ENCODE measurements at places on chromosomes 7 and 10. TPM values are rescaled to one million over a fixed set of nuclear protein-coding genes. Genes with fewer than 3 reads are reported as not detected.

DNA sequence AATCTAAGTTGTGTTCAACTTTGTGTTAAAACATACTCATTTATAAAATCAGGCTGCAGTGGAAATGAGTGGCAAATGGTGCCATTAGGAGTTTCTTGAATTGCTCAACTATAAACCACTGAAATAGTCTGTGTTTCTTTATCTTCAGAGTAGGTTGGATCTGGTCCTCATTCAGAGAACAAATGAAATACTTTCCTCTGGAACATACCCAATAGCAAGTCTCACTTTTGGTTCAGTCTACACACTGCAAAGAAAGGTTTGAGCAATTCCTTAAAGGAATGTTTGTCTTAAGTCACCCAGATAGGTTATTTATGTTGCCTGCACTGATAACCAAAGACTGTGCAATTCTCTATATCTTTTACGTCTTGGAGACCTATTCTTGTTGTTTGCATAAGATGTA lies 62.5 kb downstream of the ABCB4 start:
- no peak for DNase-seq

GRCh38 chr10:73168465-73168803 lies 515 bp downstream of the FAM149B1 start:
- no peak for DNase-seq

DNA sequence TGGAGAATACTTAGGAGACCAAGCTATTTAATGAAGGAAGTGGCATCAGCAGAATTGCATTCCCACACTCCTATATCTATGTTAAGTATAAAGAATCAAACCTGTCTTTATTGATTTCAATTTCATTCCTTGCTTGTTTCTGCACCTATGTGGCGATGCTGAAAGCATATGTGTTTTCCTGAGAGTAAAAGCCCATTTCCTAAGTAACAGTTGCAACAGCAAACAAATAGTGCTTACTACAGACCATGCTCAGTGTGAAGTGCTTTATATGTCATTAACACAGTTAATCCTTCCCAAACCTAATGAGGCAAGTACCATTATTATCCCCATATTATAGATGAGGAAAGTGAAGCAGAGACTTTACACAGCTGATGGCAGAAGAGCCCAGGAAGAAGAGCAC lies 552.1 kb downstream of the PARD3 start:
- no peak for DNase-seq

Gene CALML5
- not detected for total RNA-seq

DNA sequence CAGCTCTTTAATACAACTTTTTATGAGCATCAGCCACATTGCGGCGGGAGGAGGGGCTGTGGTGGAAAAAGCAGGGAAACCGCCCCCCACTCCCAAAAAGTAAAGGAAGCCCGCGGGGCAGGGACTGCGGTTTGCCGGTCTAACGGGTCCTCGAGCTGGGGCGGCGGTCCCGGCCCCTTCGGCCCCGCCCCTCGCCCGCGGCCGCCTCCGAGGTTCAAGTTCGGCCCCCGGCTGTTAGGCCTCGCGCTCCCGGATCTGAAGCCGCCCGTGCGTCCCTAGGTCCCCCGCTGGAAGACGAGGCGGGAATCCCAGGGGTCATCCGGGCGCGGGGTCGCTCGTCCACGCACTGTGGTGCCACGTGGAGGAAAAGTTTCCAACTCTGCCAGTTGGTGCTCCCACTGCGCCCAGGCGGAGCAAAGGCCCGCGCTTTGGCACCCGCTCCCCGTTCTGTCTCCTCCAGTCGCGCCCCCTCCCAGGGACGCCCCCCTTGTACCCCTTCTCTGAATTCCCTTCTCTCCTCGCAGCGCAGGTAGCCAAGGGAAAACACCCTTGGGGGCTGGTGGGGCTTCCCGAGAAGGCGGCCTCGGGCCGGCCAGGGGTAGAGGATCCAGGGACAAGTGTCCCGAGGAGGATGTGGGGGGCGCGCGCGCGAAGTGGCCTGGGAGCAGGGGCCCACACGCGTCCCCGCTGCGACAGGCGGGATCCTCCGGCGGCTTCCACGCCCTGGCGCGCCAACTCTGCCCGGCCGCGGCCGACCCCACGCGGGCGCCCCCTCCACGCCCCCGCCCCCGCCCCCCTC lies 798 bp upstream of the AUTS2 start:
- peak; percentile 76 for DNase-seq

Gene REPIN1
- total RNA-seq, result 131 TPM

Gene LIPM
- total RNA-seq, result not detected

Gene ASB10
- 46.1 TPM for total RNA-seq

Gene TRIM4
- total RNA-seq, result 7.1 TPM

Gene NPFFR1
- total RNA-seq, result 0.02 TPM

Gene UNCX
- total RNA-seq, result not detected

DNA sequence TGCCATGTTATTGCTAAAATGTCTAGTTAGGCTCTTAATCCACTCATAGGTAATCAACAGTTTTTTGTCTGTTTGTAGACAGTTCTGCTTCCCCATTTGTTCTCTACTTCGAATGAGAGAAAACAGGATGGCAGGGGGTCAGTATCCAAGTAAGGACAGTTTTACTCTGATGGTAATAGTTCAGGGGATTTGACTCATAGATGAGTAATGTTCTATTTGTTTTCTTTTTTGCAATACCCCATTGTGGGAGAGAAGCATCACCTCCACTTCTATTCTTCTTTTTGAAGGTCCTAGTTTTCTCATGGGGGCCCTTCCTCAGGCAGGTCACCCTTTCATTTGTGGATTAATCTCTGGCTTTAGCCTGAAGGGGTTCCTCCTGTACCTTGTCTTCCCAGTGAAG lies 13.9 kb downstream of the PCLO start:
- no peak for DNase-seq

- DNase-seq, result no peak
Measured at GRCh38 chr7:132065989-132066603, 509.7 kb upstream of the PODXL start.

GRCh38 chr10:15795036-15795792 lies 65.1 kb downstream of the MINDY3 start:
- DNase-seq, result no peak

DNA sequence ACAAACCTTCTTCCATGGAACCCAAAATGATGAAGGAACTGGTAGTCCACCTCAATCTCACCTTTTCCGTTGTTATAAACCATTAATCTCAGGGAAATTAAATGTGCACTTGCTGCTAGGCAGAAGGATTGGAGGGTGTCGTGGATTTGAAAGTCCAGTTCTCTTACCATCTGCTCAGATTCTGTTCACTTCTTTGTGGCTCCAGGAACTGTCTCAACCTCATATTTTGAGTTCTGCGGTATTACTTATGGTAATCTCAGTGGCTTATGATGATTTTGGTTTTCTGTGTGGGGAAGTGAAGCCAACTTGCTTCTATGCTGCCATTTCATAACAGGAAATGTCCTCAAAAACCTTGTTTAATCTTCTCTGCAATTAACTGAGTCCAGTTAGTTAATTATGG lies 136.4 kb downstream of the CDC14C start:
- no peak for DNase-seq

Gene DRGX
- not detected for total RNA-seq

Gene EIF3B
- total RNA-seq, result 79.0 TPM

DNA sequence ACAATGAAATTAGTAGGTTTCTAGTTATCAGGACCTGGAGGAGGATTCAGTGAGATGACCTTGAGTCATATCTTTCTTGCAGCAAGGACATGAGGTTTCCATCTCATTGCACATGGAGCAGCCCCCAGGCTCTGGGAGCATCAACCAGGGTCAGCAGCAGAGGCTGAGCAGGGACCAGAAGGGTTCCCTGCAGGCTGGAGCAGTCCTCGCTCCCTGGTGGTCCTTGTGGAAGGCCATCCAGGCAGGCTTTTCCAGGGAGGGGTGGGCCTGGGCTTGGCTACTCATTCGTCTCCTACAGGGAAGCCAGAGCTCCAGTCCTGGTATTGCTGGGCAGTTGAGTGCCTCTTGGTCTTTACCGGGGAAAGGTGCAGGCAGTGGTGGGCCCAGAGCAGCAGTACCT lies 587.5 kb downstream of the GLRX3 start:
- DNase-seq, result peak; percentile 4

GRCh38 chr7:1856161-1856887 lies 186.2 kb downstream of the ELFN1 start:
- DNase-seq, result peak; percentile 22

- no peak for DNase-seq
Measured at GRCh38 chr7:73717991-73718405, 1.5 kb downstream of the STX1A start.

DNA sequence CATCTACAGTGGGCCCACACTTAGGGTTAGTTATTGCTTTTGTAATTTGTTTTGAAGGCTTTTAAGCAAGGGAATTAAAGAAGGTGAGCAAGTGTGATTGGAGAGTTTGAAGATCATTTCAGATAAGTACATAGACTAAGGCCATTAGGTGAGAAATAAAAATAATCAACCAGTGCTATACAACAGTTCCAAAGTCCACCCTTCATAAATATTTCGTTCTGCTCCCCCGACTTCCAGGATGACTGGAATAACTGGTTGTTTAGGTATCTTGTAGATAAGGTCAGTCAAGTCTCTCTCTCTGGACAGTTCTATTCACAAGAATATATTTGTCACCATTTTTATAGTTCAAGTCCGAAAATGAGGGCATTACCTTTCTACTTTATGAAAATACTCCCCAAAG lies 98.0 kb upstream of the MBL2 start:
- DNase-seq, result no peak

- no peak for DNase-seq
Measured at GRCh38 chr10:114370199-114370598, 34.1 kb downstream of the AFAP1L2 start.

DNA sequence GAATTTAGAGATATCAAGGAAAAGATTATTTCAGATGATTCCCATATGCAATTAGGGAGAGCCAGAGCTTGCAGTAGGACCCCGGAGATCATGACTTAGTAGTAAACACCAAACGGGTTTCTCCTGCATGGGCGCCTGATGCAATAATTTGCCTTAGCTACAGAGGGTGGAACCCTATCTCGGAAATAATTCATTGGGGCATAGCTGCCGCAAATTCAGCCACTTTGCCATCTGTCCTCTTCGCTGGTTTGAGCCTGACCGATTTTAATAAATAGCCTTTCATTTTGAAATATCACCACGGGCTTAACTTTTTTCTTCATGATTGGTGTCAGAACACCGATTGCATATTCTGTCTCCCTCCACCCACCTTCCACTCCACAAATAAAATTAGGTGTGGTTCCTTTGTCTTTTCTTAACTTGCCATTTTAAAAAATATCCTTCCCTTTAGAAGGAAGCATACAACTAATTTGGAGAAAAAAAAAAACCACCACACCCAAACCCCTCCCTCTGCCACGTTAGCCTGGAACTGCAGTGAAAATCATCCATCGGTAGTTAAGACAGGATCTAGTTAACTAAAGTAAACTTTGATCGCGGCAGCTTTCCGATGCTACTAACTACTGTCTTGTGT lies 1.4 kb downstream of the GARS1 start:
- no peak for DNase-seq

GRCh38 chr7:113321201-113321600 lies 202.8 kb upstream of the SMIM30 start:
- no peak for DNase-seq

DNA sequence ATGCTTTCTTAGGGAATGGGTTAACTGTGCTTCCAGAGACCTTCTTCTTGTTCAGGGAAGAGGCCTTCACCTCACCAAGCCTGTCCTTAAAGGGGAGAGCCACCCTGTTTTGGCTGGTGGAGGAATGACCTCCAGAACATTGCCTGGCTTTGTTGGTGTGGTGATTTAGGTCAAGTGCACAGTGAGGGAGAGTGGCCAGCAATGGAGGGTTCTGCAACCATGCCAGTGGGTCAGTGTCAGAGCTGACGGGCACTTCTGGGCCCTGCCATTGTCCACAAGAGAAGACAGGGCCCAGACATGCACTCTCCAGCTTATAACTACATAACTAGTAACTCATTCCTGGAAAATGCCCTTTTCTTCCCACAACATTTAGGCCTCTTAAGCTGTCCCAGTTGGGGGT lies 238.5 kb upstream of the AKR1E2 start:
- no peak for DNase-seq

Gene UCN3
- not detected for total RNA-seq

- DNase-seq, result no peak
Measured at GRCh38 chr10:121053151-121053550, 202.0 kb downstream of the WDR11 start.

- no peak for DNase-seq
Measured at GRCh38 chr7:131325179-131325840, 2.4 kb upstream of the MKLN1 start.

- DNase-seq, result peak; percentile 27
Measured at GRCh38 chr7:35256256-35257175, 2.6 kb upstream of the TBX20 start.

DNA sequence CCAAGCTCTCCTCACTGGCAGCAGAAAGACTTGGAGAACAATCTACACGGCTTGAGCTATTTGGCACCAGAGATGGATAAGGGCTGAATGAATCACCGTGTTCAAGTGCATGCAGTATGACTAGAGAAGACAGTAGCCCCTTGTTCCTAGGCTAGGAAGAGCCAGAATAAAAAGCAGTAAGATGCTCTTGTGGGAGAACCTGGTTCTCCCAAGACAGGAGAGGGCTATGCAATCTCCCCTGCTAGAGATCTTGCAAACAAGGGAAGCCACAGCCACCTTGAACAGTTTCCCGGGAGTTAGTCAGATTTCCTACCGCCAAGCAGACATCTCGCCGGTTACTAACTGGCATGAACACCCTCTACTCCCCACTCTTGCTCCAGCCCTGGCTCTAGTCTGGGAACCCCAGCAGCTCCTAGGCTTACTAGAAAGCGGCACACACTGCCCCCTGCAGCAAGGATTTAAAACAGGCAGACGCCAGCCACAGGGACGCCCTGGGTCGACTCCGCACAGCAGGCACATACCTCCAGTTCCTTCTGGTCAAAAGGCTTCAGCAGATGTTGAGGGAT lies 107.3 kb downstream of the SMURF1 start:
- peak; percentile 53 for DNase-seq

Gene LOXL4
- total RNA-seq, result 0.47 TPM

DNA sequence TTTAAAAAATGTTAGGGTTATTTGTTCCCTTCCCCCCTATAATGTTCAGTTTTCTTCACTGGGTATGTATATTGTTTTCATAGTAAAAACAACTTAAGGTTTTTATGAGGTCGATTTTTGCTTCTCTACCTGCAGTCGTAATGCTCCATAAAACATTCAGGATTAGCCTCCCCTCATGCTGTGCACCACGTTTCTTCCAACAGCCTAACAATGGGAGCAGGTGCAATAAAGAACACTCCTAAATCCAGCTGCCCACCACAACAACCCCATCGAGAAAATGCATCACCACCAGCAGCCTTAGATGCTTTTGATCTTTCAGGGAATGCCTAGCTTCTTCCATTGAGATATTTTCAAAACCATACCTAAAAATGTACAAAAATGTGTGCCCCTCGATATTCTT lies 111.1 kb downstream of the ADAM12 start:
- DNase-seq, result no peak

DNA sequence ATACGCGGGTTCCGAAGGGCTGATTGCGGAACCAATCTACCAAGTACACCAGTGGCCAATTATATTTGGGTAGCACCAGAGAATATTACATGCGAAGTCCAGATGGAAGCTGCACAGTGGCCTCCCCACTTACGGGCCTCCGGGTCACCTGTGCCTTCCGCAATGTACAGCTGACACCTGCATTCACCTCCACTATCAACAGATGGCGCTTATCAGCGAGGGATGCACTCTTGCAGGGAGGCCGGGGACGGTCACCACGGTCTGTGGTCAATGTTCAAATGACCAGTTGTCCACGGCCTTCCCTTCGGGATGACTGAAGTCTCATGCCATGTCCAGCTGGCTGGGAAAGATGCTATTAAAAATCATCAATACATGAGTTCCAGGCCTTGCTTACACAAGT lies 47.6 kb downstream of the SLIT1 start:
- no peak for DNase-seq
